Activated CD8-positive, alpha-beta memory T cell treated with anti-CD3 and anti-CD28 coated beads, Interleukin-2, amount 50 U/mL, for 48 hours (primary cell): ENCODE measurements at places on chromosomes 12 and 14.

DNA sequence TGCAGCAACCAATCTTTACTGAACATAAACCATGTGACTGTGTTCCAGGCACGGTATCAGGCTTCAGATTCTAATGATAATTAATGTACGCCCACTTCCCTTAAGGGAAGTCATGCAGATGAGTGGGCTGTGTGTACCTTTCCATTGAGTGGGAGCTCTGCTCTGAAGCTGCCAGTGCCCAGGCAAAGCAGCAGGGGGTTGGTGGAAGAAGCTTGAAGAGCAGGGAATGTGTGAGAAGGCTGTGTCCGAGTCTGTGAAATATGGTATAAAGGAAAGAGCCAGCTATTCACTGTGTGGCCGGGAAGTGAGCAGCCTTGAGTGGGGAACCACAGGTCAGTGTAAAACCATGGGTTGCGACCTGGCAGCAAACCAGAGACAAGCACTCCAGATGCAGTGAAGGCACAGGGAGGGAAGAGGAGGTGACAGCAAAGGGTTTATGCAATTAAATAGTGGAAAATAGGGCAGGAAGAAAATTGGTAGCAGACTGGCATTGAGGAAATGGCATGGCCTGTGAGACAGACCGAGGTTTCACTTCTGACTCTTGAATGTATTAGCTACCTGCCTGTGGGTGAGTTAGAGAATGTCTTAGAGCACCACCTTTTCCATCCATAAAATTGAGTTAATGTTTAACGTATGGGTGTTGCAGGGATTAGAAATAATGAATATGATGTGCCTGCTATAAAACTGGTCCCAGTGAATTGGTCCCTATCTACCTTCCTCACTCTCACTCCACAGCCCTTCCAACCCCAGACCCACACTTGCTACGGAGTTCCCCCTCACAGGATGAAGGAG lies 116.4 kb downstream of the NTF3 start:
- no peak for DNase-seq

DNA sequence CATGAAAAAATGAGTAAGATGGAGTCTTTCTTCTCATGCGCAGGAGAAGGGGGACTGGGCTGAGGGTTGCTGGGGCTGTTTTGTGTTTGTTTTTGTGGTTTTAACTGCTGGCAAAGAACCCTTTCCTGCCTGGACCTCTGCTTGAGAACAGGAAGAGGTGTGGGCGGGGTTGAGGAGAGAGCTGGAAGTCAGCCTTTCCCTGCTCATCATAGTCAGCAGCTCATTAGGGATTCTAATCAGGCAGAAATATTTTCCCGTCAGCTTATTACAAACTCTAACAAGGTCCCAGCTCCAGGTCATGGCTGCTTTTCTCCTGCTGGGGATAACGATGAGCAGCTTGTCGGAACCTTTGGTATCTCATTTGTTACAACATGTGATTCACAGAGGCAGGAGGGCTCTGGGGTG lies 185.0 kb upstream of the NRXN3 start:
- DNase-seq, result no peak

GRCh38 chr14:75558440-75558839 lies 20.0 kb upstream of the FLVCR2 start:
- no peak for DNase-seq

DNA sequence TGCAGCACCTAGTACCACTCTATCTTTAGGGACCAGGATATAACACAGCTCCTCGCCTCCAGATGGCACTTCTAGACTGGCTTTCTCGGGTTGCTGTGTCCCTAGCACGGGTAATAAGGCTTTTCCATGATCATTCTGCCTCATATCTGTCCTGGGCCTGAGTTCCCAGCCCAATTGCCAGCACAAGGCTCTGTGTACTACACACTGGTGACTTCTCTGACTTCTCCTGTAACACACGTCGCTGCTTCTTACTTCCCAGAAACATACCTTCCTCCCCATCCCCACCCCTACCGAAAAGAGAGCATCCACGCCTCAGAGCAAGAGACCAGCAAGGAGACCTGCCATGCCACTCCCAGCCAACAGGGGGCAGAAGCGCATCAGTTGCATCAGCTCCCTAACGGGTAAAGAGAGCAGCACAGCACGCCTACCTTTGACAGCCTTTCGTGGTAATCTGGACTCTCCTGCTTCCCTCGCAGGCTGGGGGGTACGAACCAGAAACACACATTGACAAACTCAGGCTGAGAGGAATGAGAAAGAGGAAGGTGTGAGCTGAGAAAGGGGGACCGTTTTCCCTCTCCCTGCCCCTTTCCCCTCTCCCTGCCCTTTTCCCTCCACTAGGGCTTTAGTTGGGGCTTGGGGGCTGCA lies 21.2 kb upstream of the ZNF740 start:
- DNase-seq, result peak; percentile 95

DNA sequence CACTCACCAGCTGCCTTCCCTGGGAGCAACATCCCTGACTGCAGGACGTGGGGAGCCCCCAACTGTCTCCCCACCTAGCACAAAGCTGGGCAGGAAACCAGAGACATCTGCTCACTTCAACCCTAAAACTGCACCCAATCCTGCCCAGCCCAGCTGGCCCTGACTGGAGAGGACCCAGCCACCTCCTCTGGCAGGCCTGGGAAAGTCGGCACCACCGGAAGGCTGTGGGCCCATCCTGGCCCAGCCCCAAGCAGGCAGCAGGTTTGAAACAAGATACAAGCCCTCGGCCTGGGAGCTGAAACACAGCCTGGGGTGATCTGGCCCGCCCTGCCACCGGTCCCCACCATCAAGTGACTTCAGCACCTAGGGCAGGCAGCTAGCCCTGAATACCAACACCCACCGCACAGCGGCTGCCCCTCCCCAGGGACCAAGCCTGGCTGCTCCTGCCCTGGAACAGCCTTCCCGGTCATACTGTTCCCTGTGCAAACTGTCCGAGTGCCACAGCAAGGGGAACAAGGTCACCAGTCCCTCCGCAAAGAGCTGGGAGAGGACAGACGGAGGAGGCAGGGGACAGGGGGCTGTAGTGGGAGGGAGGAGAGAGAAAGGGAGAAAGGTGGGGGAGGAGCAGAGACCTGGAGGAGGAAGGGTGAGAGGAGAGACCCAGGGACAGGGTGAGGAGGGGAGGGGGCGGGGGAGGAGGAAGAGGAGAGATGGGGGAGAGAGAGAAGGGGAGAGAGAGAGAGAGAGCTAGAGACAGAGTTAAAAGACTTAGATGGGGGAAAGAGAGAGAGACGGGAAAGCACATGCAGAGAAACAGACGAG lies 115.7 kb downstream of the RFLNA start:
- DNase-seq, result no peak

DNA sequence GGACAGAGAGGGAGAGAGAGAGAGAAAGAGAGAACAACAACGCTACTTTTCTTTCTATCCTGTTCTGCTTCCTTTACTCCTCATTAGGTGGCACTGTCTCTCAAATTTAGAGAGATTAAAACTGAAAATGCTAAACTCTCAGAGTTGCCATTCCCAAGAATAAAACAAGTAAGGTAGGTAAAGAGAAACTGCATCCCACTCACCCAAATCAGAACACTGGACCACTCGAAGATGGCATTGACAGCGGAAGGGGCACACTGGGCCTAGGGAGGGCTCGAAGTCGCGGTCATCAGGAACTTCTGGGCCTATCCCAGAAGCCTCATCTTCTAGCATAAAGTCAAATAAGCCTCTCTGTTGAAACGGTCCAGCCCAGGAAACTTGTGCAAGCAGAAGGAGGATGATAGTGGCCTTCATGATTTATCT lies 4.5 kb downstream of the DCN start:
- no peak for DNase-seq

DNA sequence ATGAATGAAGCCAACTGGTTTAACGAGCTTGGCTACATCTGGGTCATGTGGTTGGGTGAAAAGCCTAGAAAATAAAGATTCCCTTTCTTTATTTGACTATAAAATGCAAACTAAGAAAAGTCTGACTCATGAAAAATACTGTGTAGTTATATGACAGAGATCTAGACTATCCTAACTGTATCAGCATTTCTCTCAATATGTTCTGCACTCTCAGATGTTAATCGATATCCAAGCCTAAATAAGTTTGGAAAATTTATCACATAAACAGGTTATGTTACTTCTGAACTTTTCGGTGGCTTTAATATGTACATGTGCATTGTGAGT lies 133.1 kb downstream of the DAAM1 start:
- no peak for DNase-seq

DNA sequence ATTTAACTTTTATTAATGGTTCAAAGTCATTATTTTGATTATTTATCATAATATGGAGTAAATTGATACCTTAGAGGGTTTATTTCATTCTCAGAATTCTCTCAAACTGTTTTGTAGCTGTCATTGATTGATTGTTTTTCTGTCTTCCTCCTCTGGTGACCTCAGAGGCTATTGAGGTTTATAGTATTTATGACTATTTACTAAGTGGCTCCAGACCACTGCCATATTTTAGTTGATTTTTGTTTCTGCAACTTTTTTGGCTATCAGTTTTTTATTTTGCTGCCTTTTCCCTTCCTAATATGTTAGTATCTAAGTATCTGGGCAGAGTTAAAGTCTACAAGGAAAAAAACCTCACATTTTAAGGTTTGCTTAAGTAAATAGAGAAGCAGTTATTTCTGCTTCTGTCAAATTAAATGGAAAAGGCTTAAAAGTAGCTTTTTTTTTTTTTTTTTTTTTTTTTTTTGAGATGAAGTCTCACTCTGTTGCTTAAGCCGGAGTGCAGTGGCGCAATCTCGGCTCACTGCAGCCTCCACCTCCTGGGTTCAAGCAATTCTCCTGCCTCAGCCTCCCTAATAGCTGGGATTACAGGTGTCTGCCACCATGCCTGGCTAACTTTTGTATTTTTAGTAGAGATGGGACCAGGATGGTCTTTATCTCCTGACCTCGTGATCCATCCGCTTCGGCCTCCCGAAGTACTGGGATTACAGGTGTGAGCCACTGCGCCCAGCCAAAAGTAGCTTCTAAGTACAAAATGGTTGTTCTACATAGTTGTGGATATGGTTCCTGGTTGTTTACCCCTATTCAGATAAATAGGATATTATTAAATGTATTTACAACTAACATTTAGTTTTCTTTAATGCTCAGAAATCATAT lies 8.2 kb downstream of the MDM2 start:
- DNase-seq, result no peak

- DNase-seq, result no peak
These were observed 299.4 kb downstream of the SLC16A7 start for GRCh38 chr12:59895166-59895775.

DNA sequence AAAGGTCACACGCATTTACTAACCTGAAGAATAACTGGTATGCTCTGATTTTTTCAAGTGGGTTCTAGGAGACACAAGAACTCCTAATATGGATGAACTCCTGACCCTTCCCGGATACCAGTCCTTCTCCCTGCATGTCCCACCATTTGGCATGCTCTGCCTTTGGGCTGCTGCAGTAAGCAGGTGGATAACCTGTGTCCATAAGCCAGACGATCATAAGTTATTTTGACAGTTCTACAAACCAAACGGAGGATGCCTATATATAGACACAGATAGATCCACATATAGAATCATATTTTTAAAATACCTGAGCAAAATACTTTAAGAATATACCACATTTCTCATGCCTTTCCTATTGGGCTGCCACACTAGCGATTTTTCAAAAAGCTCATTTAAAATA lies 49.4 kb downstream of the TMTC1 start:
- no peak for DNase-seq

DNA sequence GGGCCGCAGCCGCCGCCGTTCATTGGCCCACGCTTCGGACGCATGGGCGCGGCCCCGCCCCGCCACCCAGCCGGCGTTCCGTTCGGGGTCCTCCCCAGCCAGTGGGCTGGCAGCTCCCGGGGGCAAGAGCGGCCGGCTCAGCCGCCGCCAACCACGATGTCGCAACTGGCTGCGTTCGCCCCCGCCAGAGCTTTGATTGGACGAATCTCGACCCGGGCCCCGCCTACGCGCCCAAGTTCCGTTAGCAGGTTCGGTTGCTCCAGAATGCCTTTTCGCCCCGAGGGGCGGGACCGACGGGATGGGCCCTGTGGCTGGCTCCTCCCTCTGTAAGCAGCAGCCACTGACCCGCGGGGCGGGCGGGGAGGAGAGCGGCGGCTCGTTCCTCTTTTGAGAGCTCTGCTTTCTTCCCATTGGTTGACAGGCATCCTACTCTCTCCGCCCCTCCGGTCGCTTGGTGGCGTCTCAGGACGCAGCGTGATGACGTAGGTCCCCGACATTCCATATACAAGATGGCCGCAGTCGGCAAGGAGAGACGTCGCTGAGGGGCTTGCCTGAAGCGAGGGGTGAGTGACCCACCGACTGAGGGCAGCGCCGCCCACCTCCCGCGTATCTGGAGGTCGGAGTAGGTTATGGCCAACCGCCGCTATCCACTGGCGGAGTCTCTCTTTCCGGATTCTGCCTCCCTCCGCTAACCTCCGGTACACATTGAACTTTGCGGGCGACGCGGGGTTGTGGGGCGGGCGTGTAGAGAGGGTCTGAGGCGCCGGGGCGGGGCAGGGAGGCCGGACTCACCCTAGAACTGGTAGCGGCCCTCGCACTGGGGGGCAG lies at the start of gene CCNK:
Gene CCNK, plus strand, starts transcription at position 493 of the 828 bp plus-strand sequence. CDS start 11,269 bp downstream, outside the sequence.
- peak; percentile 99 for DNase-seq

DNA sequence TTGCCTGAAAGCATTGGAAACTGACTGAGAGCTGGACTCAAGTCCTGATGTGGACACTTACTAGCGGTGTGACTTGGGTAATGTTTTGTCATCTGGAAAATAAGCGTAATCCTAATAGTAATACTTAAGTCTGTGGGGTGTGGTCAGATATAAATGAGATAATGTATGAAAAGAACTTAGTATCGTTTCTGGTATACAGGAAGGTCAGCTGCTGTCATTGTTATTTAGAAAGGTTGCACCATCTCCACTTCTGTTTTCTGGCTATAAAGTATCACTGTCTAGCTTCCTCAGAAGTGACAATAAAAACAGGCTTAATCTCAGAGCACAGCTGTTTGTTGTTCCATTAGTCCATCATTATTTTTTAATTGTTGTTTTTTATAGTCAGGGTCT lies 34.1 kb upstream of the TUBA1C start:
- DNase-seq, result no peak

DNA sequence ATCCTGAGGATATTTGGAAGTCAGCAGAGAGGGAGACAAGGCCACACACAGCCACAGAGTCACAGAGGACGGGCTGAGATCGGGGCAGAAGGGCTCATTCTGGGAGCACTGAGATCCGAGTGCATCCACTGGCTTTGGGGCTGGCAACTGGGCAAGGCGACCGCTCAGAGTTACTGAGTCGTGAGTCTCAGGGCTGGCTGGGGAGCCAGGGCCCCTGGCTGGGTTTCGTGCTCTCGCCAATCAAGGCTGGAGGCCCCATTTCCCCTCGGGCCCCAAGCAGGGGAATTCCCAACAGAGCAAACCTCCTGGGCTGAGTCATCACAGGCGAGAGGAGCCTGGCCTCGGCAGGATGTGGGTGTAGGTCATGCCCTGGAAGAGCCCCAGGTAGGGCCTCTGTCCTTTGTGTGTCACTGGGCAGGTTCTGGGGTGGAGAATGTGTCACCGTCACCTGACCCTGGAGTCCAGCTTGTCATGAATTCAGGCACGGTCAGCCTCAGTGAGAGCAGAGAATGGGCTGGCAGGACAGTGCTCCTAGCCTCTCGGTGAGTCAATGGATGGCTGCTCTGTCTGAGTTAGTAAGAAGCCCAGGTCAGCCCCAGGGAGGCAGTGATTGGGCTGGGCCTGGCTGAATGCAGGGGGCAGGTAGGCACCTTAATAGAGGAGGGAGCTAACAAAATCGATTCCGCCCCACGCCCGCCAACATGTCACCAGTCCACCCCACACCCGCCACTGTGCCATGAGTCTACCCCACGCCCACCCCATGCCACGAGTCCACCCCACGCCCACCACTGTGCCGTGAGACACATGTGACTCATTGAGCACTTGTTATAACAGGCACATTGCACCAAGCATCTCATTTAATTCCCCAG lies 16.9 kb downstream of the ASB2 start:
- peak; percentile 93 for DNase-seq

GRCh38 chr14:100405760-100406455 lies 82.8 kb downstream of the SLC25A47 start:
- DNase-seq, result no peak

- DNase-seq, result no peak
These were observed 172.2 kb downstream of the NAV3 start for GRCh38 chr12:78002878-78003277.
